Stimulated activated CD4-positive, alpha-beta T cell treated with anti-CD3 and anti-CD28 coated beads, TNF-alpha, amount 100 ng/mL, for 1 hour (primary cell): ENCODE measurements at places on chromosomes 11 and 22.

- no peak for DNase-seq
These were observed 864.5 kb downstream of the NTM start for GRCh38 chr11:132234878-132235277.

GRCh38 chr22:25837288-25837900, 95.4 kb downstream of the MYO18B start:
- DNase-seq, result no peak

DNA sequence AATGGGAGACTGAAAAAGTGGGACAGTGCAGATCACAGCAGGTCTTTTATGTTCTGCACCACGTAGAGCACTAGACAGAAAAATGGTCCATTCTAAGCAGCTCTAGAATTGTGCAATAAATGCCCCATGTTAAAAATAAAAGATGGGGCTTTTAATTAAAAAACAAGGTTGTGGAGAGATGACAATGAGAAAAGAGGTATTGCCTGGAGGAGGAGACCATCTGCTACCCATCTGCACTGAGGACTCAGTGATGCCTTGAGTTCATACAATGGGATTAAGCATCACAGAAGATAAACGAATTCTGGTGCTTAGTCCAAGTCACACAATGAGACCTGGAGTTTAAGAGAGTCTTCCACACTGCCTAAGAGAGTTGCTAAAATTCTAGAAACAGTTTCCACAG, 73.6 kb downstream of the PAK1 start:
- no peak for DNase-seq

DNA sequence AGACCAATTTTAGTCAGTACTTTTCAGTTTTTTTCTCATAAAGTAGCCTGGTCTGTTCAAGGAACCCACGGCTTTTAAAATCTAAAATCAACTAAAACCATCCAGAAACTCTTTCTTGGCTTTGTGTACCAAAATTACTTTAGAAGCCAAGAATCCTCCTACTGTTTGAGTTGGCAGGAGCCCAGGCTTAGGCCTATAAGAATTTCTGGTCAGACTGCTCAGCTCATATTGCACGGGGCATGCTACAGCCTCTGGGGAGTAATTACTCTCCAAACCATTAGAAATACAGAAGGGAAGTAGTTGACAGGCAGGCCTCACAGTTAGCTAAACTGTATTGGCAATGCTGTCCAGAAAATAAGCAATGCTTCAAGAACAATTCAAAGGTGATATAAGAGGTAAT, 1862.9 kb upstream of the RAG2 start:
- DNase-seq, result no peak

- no peak for DNase-seq
These were observed 2.8 kb upstream of the DBX1 start for GRCh38 chr11:20162824-20163782.

DNA sequence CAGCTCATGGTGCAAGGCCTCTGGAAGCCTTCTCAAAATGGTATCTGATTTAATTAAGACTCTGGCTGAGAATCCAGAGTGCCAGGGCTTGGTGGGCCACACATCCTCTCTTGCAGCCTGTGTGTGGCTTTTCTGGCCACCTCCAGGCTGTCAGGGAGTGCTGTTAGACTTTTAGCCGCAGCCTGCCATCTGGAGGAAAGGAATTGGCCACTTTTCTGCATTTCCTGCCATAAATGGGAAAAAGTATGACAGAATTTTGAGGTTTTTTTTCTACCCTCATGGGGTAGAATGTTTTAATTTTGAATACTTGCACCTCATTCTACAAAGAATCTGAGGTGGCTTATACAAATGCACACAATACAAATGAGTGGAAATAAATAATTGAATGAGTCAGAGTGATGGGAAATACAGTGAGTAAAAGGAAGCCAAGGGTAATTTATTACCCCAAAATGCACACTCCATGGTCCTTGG, 218.4 kb downstream of the ADAMTS15 start:
- DNase-seq, result no peak

- no peak for DNase-seq
These were observed 104.2 kb upstream of the HSD17B12 start for GRCh38 chr11:43576320-43576802.

DNA sequence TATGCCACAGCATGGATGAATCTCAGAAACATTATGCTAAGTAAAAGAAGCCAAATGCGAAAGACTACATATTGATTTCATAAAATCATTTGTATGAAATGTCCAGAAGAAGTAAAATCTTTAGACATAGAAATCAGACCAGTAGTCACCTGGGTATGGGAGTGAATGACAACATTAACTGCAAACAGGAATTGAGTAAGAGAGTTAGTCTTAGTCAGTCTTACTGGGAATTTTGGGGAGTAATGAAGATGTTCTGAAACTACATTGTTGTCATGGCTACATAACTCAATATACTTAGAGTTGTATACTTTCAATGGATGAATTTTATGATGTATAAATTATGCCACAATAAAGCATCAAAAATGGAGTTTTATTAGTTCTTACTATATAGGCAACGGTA, 107.8 kb upstream of the CHORDC1 start:
- no peak for DNase-seq

- DNase-seq, result no peak
These were observed 53.7 kb downstream of the MCHR1 start for GRCh38 chr22:40732999-40733292.

- DNase-seq, result no peak
These were observed 3.8 kb downstream of the OR51V1 start for GRCh38 chr11:5196731-5197130.

- DNase-seq, result no peak
These were observed 812.6 kb downstream of the OPCML start for GRCh38 chr11:132719684-132720083.

- no peak for DNase-seq
These were observed 5.5 kb downstream of the KRTAP5-2 start for GRCh38 chr11:1592628-1593027.

DNA sequence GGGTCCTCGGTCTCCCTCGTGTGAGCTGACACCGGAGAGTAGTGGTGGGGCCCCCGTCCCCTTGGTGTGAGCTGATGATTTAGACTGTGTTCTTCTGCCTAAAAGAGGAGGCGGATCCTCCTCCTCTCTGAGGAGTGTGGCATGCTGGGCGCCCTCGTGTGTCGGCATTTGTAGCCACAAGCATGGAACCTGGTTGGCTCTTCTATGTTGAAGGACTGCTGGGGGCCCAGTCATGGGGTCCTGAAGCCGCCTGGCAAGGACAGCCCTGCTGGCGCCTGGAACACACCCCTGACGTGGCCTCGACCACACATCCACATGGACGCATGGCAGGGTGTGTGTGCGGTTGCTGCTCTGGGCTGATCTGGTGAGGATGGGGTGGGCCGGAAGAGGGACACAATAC, 50.2 kb downstream of the AP2A2 start:
- DNase-seq, result no peak

DNA sequence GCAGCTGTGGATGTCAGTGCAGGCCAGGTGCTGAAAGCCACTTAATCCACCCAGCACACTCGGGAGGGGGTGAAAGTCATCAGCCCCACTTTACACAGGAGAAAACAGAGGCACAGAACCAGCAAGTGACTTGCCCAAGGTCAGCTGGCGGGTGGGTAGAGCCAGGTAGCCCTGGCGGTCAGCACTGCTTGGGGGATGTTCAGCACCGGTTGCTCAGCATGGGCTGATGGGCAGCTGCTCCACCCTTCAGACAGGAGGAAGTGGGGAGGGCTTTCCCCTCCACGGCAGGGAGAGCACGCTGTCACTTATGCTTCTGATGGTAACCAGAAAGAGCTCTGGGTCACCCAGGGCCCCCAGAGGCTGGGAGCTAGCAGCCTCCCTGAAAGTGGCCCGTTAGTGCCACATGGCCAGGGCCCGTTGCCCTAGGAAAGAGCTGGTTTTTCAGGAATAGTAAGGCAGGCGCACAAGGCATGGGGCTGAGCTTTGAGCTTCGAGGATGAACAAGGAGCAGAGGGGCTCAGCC, 417.9 kb downstream of the CTTN start:
- DNase-seq, result no peak

DNA sequence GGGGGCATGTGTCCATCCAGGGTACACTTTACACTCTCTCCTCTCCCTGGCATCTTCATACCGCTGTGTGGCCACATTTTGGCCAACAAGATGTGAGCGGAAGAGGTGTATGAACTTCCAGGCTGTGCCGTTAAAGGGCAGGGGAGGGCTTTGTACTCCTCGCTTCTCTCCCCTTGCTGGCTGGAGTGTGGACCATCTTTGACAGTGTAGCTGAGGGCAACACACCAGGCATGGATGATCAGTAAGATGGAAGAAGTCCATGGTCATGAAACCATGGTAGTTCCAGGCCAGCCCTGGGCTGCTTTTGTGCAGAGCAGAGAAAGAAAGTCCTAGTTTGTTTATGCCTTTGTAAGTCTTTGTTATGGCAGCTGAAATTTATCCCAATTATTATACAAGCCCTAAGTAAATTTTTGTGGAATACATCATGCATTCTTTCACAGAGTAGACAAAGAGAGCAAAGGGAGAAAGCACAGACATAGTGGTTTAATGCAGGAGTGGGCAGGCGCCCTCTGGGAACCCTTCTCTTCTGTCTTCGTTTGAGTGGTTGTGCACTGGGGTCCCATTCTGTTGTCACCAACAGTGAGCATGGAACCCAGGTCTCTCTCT, 70.4 kb downstream of the FBXO7 start:
- DNase-seq, result no peak

GRCh38 chr22:22893891-22894739, 6.5 kb downstream of the IGLL5 start:
- no peak for DNase-seq

- DNase-seq, result no peak
These were observed 1232.8 kb downstream of the LRRC4C start for GRCh38 chr11:40226654-40227053.

- DNase-seq, result no peak
These were observed 243.5 kb upstream of the ARHGAP20 start for GRCh38 chr11:110955776-110956175.

DNA sequence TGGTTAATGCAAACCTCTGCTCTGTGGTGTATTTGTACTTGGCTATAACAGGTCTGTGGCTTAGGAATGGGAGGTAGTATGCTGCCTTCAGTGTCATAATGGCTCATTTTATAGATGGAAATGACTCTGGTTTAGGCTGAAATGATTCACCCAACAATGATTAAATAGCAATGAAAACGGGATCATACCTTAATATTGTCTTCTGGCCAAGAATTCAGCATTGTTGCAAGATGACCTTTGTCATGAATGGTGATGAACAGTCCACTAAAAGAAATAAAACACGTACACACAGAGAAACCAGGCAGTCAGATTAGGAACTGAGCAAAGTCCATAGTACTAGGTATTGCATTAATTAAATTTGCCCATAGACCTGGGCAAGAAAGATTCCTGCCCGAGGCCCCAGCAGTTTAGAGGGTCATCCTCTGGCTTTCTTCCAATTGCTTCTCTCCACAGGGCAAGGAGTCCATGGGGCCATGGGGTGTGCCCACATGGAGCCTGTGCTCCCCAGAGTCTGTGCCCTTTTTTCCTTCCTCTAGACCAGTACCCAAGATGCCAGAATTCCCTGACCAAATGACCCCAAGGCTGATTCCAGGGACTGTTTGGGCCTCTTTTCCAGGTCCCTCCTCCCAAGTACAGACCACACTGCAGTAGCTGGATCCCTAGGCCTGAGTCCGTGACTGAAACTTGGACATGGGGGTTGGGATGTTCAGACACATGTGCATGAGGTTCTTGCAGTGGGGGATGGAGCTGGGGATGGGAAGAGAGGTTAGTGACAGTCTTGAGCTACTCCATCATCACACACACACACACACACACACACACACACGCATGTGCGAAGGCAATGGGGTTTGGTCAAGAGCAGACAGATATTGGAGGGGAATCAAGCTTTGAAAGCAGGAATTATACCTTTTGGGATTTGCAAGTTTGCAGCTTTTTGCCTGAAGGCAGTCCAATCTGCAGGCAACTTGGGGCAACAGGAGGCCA, 134.2 kb downstream of the CCDC81 start:
- no peak for DNase-seq

- DNase-seq, result no peak
These were observed 960.0 kb upstream of the RAG2 start for GRCh38 chr11:37557990-37558389.

- no peak for DNase-seq
These were observed 696 bp upstream of the MARK2 start for GRCh38 chr11:63838150-63838677.

DNA sequence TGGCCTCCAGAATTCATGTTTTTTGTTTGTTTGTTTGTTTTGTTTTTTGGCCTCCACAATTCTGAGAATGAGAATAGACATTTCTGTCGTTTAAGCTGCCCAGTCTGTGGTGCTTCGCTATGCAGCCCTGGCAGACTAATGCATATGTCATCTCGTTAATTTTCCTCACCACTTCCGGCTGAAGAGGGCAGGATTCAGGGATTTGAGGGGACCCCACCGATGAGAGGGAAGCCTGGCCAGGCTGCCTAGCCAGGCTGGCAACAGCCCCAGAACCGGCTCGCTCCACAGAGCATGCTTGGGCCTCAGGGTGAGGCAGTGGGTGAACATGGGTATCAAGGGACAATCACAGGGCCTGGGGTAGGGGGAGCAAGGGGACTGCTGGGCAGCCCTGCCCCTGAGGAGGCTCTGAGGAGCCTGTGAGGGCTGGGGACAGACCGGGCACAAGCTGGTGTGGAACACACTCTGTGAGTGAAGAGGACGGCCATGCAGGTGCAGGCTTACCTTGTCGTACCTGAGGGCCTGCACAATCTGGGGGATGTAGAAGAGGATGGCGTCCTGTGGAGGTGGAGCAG, 47.8 kb upstream of the SERPIND1 start:
- DNase-seq, result no peak

DNA sequence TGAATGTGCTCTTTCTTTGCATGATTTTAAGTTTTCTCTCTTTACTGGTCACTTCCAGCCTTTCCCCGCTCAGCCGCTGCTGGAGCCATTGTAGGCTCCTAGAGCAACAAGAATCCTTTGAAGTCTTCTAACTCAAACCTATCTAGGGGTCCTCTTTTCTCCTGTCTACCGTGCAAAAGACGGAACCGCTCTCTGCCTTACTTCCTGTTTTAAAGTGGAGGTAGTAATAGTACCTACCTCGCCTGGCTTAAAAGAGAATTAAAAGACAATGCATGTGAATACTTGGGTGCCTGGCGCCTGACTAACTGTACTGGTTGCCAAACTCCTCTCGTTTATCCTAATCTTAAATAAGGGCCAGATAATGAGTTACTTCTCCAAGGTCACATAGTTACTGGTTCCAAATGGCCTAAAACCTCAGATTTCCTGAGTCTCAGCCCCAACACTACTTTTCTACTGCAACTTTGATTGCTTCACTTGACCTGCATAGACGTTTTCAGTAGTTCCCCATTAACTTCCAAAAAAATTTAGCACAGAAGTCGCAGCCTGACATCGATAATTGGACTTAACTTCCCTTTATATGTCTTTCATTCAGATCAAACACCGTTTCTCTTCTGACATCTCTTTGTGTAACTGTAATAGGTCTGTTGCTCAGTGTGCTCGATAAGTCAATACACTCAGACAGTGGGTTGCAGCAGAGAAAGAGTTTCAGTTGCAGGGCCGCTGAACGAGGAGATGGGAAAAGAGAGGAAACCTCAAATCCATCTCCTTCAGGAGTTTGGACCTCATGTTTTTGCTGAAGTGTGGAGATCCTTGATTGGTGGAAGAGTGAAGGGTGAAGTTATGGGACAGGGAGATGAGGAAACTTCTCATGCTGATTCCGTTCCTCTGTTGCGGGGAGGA, 891 bp downstream of the SAMM50 start:
- no peak for DNase-seq
